NCI-H345 (cell line): ENCODE measurements at places on chromosomes 13 and 19.

DNA sequence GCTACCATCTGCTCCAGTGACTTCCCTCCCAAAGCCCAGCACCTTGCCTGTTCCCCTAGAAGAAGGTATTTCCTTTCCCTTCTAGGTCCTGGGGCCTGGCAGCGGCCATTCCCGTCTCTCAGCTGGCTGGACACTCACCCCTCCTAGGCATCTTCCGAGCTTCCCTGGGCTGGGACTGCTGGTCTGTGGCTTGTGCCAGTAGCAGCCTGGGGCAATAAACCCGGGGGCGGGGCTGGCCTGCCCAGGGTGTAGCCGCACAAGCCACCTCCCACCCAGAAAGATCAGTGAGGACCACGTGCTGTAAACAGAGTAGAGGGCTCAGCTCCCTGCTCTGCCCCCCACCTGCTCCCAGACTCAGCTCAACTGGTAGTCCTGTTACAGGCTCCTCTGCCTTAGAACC lies 15.0 kb downstream of the LIPE start:
- no peak for DNase-seq

DNA sequence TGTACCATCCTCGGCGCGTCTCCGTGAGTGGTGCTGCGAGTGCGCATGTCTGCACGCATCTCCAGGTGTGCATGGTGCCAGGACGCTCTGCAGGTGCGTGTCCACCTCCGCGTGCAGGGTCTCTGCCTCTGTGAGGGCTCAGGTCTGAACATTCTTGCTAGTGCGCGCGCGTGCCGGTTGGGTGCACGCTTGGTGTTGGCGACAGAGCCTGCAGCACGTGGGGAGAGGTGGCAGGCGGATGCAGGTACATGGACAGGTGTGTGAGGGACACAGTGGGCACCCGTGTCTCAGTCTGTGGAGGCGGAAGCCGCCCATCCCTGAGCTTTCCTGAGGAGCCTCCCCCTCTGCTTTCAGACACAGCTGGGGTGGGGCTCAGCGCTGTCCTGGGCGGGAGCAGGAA lies 4.9 kb upstream of the OR10H2 start:
- no peak for DNase-seq

DNA sequence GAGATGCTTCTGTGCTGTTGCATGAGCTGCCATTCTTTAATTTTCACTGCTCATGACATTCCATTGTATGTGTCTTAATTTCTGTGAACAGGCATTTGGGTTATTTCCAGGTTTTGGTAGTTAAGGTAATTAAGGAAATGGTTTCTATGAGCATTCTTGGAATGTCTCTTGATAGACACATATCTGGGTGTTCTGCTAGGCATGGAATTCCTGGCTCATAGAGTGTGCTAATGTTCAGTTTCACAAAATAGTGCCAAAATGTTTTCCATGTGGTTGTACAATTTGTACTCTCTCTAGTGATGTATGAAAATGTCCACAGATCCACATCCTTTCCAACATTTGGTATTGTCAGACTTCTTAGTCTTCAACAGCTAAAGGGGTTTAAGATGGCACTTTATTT lies 680.9 kb upstream of the SGCG start:
- DNase-seq, result no peak

GRCh38 chr13:49669735-49670309 lies 21.5 kb downstream of the EBPL start:
- DNase-seq, result no peak

DNA sequence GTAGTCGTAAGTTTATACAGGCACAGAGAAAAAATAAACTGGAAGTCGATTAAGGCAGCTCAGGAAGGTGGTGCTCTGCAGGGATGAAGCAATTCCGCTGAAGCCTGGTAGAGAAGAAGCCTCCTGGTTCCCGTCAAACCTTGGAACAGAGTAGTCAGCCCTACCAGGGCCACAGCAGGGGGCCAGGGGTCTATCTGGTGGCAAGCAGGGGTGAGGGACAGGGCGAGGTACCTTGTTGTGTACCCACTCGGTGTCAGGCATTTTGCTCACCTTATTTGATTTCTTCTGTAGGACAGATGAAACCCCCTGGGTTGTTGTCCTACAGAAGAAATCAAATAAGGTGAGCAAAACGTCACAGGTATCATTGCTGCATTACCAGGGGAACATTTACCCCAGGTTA lies 70.6 kb downstream of the C13orf42 start:
- no peak for DNase-seq

DNA sequence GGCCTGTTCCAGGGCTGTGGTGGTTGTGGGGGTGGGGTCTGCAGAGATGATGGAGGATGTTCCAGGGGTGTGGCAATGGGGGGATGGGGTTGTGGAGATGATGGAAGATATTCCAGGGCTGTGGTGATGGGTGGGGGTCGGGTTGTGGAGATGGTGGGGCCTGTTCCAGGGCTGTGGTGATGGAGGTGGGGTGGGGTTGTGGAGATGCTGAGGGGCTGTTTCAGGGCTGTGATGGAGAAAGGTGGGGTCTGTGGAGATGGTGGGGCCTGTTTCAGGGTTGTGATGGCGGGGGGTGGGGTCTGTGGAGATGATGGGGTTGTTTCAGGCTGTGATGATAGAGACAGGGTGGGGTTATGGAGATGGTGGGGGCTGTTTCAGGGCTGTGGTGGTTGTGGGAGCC lies 62.0 kb downstream of the TEX29 start:
- no peak for DNase-seq

GRCh38 chr19:50356691-50357177 lies 8.7 kb downstream of the NAPSA start:
- DNase-seq, result no peak

- DNase-seq, result no peak
These were observed 8.6 kb upstream of the HIPK4 start for GRCh38 chr19:40398417-40399131.

DNA sequence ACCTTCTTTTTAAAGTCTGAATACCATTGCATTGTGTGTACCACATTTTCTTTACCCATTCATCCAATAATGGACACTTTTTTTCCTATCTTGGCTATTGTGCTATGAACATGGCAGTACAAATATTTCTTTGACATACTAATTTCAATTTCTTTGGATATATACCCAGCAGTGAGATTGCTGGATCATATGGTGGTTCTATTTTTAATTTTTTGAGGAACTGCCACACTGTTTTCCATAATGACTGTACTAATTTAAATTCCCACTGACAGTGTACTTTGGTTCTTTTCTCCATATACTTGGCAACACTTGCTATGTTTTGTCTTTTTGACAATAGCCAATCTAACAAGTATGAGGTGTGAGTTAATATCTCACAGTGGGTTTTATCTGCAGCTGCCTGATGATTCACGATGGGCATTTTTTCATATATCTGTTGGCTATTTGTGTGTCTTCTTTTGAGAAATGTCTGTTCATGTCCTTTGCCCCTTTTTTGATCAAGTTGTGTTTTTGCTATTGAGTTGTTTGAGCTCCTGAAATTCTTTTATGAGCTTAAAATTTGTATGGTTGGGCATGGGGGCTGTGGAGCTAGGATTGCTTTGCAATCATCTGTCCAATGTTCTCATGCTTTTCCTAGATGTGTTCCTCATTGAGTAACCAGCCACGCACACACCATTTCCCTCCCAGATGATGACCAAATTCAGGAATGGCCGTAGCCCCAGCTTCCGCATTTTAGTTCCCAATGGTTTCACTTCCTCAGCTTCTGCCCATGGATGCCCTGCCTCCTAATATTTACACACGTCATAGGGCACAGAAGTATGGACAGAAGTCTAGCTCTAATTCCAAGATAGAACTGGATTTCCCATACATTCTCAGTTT lies 380.0 kb upstream of the SGCG start:
- no peak for DNase-seq

DNA sequence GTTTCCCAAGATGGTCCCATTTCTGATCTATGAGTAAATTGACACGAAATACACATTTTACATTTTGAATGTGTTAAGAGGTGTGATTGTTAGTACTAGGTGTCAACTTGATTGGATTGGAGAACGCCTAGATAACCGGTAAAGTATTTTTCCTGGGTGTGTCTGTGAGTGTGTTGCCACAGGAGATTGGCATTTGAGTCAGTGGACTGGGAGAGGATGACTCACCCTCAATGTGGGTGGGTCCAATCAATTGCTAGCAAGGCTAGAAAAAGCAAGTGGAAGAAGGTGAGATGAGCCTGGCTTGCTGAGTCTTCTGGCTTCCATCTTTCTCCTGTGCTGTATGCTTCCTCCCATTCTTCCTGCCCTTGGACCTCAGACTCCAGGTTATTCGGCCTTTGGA lies 960.7 kb upstream of the PCDH9 start:
- DNase-seq, result no peak

- DNase-seq, result no peak
These were observed 26.3 kb downstream of the CYP4F2 start for GRCh38 chr19:15871570-15871969.

DNA sequence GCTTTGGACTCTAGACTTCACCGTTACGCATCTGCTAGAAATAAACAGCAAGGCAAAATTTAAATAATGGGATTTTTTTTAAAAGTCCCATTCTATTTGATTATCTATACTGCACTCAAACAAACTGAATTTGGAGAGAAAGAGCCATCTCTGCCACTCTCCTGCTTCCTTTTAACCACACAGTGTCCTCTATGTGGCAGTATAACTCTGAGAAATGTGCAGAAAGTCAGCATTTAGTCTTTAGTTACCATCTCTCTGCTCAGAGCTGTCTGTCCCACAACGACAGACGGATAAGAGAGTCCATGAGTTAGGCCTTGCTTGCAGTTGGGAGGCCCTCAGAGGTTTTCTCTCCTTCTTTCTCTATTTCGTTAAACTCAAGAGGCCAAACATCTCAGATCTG lies 21.2 kb downstream of the CCNA1 start:
- DNase-seq, result peak; percentile 8

DNA sequence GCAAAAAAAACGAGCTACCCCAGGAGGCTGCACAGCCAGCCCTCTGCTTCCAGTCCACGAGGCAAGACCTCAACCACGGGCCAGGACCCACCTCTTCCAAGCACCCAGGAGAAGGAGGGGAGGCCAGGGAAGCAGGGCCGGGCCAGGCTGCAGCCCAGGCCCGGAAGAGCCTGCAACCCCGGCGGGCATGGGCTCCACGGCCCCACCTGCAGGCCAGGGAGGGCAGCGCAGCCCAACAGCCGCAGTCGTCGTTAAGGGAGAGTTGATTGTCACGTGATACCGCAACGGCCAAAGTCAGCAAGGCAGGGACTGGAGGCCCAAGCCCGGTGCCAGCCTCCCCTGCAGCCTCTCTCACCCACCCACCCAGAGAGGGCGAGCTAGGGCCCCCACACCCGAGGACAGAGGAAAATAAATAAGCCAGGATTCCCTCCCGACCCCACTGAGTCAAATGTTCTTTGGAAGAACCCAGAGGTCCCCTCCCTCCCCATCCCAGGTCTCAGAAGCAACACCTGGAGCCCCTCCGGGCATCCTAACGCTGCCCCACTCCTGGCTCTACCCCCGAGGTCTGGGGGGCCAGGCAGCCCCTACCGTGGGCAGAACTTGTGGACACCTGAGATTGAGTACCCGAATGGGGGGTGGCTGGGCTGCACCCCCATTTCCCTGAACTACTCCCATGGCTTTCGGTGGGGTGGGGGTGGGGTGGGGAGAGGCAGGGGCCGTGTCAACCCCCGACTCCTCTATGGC lies 5.2 kb upstream of the REXO1 start:
- DNase-seq, result no peak

DNA sequence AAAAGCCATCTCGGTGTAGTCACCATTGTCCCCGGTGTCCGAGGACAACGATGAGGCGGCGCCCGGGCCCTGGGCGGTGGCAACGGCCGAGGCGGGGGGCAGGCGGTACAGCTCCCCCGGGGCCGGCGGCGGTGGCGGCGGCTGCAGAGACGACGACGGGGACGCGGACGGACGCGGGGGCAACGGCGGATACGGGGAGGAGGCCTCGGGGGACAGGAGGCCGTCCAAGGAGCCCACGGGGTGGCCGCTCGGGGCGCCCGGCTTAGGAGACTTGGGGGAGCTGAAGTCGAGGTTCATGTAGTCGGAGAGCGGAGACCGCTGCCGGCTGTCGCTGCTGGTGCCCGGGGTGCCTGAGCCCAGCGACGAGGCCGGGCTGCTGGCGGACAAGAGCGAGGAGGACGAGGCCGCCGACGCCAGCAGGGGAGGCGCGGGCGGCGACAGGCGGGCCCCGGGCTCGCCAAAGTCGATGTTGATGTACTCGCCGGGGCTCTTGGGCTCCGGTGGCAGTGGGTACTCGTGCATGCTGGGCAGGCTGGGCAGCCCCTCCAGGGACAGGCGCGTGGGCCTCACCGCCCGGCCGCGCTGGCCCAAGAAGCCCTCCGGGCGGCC lies 3.5 kb downstream of the IRS2 start:
- DNase-seq, result no peak

- no peak for DNase-seq
These were observed 53.8 kb downstream of the SLC6A16 start for GRCh38 chr19:49271080-49271753.
